Stimulated activated naive CD8-positive, alpha-beta T cell treated with anti-CD3 and anti-CD28 coated beads, Interleukin-15, amount 100 ng/mL, for 72 hours (primary cell): ENCODE measurements at places on chromosomes 7 and 10.

DNA sequence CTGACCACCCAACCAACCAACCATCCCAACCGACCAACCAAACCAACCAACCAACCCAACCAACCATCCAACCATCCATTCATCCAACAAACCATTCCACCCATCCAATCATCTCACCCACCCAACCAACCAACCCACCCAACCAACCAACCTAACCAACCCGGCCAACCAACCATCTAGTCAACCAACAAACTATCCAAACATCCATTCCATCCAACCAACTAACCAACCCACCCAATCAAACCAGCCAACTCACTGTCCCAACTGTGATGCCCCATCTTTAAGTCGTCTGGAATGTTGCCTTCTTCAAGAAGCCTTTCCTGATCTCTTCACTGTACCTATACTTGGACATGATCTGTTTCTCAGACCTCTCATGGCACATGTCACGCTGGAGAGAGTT, 31.6 kb downstream of the MINDY4 start:
- no peak for DNase-seq

GRCh38 chr7:155405399-155406318, 52.3 kb upstream of the EN2 start:
- no peak for DNase-seq

DNA sequence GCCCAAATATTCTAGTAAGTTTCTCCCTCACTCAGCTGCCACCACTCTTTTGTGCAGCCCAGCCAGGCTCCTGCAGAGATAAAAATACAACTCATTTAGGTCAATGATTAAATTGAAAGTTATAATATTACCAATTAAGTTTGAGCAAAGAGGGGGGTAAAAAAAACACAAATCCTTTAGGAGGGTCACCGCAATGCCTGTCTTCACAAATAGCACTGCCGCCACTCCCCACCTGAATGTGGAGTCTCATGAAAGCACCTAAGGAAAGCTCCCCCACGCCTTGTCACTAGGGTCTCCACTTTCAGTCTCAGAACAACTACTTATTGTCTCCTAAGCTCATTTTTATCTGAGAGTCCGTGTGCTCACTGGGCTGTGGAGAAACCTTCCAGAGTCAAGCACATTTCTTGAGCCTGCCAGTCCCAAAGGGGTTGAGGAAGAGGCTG, 148.7 kb downstream of the FGFR2 start:
- DNase-seq: no peak

- DNase-seq: no peak
Measured at GRCh38 chr10:69955211-69955805, 97.3 kb upstream of the MACROH2A2 start.

DNA sequence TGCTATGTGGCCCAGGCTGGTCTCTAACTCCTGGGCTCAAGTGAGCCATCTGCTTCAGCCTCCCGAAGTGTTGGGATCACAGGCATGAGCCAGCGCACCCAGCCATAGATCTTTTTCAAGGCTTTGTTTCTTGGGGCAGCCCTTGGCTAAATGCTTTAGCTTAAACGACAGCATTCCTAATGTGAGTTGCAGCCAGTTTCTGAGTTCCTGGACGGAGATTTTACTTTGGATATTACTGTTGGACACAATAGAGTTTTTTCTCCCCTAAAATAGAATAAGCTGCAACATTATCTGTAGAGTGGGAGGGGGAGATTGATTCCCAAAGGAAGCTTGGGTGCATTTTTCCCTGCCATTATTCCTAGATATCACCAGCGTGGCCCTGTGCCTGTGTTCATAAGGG, 103.0 kb upstream of the BTBD16 start:
- no peak for DNase-seq

- DNase-seq: no peak
Measured at GRCh38 chr7:18283045-18283444, 212.5 kb upstream of the HDAC9 start.

GRCh38 chr7:80932536-80932935, 13.7 kb upstream of the SEMA3C start:
- no peak for DNase-seq

DNA sequence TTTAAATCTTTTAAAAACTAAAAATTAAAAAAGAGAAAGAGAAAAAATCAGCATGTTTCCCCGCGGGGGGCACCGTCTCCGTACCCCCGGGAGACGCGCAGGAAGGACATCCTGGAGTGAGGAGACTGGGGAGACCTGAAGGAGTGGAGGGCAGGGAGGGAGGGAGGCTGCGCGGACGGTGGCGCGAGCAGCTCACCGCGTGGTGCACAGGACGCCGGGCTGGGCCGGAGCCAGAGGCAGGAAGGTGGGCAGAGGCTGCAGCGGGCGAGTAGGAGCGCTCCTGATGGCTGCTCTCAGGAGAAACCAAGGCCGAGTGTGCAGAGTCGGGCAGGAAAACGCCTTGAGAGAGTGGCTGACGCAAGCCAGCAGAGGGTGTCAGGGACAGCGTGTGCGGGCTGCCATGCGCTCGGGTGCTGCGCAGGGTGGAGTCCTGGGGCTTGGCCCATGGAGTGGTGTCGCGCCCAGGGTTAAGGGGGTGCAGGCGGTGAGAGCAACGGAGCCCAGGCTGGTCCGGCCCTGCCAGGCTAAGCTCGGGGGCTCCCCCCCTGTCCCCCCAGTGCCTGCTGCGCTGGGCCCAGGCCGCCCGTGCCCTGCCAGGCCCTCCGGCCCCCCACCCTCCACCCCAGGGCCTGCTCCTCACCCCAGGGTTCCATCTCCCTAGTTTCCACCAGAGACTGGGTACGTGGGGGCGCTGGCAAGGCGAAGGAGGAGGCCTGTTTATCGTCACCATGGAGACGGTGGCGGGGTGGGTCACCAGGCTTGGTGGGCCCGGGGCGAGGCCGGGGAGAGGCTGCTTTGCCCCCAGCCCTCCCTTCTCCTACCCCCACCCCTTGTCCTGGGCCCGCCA, 28.9 kb upstream of the FXYD4 start:
- DNase-seq: no peak

DNA sequence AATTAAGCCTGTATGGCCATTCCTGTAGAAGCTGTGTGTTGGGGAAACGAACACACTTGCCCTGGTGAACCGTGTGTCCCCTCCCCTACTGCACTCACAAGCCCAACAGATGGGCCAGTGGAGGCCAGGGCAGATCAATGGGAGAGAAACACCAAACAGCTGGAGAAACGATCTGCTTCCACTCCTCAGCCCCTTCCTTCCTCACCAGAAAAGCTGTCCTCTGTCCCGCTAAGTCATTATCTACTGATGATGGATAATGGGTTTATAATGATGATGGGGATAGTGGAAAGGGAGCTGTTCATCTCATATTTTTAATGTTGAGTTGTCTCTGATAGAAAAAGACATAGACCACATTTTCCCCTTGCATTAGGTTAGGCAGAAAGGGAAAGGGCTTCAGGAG, 99.7 kb downstream of the ELMO1 start:
- DNase-seq: no peak
